ENCODE measurements at places on chromosomes 12 and 14. TPM values are rescaled to one million over a fixed set of nuclear protein-coding genes. Genes with fewer than 3 reads are reported as not detected.

ZNF891 gene
- total RNA-seq = 6.0 TPM

HNRNPC gene
- total RNA-seq = 510 TPM

SERPINA5 gene
- 1.1 TPM for total RNA-seq

RAPGEF3 gene
- total RNA-seq = 0.82 TPM

- DNase-seq = peak; percentile 6
Observed at GRCh38 chr14:39469094-39469710, 37.0 kb upstream of the FBXO33 start.

DNA sequence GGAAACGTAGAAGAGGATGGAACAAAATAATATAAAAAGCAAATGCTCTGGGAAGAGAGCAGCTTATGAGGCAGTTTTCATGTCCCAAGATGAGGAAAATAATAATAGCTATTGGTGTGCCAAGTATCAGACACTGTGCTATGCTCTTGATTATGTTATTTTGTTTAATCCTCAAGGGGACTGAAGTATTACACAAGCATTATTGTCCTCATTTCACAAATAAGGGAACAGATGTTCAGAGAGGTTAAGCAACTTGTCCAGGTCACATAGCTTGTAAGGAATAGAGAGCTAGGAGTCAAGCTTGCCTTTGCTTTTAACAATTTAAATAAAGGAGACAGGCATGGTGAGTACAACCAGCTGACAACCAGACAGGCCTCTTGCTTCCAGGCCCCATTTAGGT is 26.9 kb upstream of the LTBP2 start:
- DNase-seq = no peak

DNA sequence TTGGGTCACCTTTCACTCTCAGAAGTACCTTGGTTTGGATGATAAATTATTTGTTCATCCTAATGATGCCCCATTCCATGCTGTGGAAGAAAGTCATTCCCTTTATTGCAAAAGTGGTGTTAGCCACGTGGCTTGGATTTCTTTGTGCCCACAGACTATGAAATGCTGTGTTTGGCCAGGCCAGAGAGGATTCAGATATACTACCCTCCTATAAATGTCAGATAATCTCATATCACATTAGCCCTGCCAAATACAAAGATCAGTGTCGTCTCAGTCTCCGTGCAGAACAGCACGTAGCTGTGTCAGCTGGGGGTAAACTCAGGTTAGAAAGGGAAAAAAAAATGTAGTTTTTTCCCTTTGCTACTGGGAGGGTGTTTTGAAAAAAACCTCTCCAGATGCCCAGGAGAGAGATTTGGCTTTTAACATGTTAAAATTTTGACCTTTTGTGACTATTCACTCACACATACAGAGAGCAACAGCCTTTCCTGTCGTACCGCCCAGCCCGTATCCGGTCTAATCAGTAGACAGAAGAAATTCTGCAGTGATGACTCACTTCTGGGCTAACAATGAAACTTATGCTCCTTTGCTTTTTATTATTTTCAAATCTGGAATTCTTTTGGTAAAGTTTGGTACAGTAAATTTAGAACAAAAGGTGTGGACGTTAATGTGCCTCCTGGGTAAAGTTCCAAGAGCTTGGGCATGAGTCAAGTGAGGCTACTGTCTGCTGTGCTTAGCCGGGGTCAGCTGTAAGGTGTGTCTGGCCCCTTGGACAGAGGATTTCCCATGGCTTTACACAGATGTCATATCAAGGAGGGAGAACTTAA is 8.5 kb upstream of the PTPRB start:
- no peak for DNase-seq

GRCh38 chr14:32710731-32711680 is 227.7 kb upstream of the NPAS3 start:
- no peak for DNase-seq

DNA sequence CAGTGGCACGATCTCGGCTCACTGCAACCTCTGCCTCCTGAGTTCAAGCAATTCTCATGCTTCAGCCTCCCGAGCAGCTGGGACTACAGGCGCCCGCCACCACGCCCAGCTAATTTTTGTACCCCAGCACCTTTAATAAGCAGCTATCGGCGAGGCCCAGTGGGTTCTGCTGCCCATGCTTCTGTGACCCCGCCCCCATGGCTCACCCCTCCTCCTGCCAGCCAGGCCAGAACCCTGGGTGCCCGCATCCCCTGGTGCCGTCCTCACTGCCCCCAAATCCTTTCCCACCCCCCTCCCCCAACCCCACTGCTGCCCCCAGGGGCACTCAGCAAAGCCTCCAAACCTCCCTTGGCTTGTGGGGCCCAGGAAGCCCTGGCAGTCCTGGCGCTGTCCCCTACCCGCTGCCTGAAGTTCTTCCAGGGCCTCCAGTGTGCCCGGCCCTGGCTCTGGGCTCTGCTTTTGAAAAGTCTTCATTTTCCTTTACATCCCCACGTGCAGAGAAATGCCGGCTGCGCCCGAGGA is 14.5 kb downstream of the BAG5 start:
- no peak for DNase-seq

DNA sequence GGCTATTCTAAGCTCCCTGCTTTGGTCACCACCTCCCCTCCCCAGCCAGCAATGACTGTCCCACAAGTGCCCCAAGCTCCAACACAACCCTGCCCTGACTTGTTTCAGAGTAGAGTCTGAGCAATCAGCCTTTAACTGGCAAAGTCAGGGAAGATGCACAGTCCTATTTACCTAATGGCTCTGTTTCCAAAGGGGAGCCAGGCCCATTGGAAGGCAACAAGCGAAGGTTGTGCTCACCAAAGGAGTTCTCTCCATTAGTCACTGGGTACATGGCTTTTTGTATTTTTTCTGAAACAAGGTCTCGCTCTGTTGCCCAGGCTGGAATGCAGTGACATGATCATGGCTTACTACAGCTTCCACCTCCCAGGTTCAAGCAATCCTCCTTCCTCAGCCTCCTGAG is 267.1 kb upstream of the CRY1 start:
- no peak for DNase-seq

DNA sequence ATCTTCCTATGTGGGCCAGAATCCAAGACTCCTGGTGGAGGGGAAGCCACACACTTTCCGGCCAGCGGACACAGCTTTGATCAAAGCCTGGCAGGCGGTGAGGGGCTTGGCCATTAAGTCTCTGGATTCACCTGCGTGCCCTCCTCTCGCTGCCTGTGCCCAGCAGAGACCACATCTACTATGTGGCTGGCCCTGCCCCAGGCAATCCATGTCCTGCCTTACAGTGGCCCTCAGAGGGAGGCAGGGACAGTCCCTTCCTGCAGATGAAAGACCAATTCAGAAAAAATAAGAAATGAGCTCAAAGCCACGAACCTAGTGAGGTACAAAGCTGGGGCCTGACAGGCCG is 82.7 kb upstream of the GPR68 start:
- no peak for DNase-seq

GRCh38 chr14:56046546-56046945 is 71.7 kb upstream of the PELI2 start:
- DNase-seq = no peak

DNA sequence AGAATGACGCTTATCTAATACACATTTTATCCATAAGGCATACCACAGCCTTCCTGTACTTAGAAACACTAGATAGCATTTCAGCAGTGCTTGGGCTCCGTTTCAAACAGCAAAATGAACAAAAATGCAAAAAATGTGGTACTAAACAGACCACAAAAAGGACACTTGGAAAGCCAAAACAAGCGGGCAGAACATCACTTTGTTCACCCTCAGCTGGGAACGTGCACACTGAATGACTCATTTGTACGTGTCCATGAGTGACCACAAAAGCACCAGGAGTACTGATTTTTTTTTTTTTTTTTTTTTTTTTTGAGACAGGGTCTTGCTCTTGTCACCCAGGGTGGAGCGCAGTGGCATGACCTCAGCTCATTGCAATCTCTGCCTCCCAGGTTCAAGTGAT is 8.9 kb upstream of the FOXN3 start:
- no peak for DNase-seq

DNA sequence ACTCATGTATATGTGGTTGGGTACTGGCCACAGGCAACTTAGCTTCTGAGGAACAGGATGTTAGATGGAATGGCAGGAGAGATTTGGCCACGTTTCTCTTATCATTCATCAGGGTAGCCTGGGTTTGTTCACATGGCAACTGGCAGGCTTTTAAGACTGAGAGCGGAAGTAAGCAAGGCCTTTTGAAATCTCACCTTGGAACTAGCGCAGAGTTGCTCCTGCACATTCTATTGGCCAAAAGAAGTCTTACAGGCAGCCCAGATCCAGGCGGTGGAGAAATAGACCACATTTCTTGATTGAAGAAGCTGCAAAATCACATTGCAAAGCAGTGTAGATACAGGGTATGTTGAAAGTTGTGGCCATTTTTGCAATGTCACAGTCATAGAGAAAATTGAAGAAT is 3.7 kb downstream of the CLEC4A start:
- peak; percentile 8 for DNase-seq

- no peak for DNase-seq
Observed at GRCh38 chr12:40336573-40337199, 111.9 kb downstream of the LRRK2 start.

DNA sequence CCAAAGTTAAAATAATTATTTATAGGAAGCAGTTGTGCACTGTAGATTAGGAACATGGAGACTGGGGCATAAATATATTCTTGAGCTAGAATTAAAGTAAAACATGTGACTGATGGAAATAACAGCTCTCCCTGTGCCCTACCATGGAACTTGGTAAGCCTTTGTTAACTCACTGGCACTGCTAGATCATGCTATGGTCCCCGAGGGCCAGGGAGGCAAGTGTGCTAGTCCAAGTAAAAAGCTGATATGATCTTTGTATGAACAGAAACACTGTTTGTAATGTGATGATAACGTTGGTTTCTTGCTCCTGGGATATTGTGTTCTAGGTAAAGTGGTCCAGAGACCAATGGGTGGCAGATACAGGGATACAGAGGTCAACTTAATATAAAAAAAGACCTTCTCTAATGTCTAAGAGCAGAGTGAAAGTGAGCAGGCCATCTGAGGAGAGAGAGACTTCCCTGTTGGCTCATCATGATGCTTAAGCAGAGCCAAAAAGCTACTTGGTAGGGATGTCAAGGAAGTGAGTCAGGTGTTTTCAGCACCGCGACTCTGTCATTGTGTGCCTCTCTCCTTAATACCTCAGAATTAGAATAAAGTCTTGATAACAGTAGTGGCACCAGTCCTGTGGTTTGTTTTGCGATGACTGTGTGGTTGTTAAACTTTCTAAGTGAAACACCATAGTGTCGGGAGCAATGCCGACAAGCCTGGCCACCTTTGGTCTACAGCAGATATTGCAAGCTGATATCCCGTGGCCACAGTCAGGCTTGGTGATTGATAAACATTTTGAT is 27.6 kb downstream of the BICD1 start:
- no peak for DNase-seq

DNA sequence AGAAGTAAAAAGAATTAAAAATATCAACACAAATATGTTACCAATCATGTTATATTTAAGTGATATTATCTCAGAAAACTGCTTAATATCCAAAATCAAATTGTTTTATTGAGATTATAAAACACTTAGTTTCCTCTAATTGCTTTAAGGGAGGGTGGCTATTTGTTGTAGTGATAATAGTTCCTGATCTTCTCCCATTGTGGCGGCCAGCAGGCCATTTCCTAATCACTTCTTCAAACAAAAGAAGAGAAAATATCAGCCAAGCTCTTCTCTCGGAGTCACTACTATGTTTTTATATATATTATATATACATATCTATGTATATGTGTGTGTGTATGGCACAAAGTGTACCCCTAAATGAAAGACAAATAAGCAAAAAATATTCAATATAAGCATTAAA is 31.5 kb downstream of the ERO1A start:
- DNase-seq = no peak

DNA sequence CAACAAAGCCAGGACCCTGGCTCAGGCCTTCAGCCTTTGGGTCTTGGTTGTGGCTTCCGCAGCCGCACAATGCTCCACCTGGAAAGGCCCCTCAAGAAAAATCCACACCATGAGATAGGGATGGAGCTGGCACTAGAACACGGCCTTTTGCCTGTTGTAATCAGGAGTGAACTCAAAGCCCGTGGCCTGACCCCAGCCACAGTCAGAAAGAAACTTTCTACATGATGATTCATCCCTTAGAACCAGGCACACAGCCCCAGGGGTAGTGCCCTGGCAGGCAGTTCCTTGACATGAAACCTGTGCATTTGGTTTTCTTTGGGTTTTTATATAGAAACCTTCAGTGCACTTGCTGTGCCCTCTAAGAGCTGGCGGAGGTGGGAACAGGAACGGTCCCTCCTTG is 5.1 kb downstream of the CLMN start:
- DNase-seq = no peak

DNA sequence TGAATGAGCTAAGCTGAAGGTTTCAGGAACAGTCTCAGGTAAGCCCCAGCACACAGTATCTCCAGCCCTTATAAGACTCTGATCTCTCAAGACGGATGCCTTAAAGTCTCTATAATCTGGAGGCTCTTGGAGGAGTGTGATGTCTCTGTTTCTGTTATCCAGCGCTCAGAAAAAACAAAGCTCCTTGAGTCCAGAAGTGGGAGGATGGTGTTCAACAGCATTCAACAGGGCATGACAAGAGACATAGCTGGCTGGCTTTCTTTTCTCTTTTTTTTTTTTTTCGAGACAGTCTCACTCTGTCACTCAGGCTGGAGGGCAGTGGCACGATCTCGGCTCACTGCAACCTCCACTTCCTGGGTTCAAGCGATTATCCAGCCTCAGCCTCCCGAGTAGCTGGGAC is 31.6 kb upstream of the TESC start:
- no peak for DNase-seq

DNA sequence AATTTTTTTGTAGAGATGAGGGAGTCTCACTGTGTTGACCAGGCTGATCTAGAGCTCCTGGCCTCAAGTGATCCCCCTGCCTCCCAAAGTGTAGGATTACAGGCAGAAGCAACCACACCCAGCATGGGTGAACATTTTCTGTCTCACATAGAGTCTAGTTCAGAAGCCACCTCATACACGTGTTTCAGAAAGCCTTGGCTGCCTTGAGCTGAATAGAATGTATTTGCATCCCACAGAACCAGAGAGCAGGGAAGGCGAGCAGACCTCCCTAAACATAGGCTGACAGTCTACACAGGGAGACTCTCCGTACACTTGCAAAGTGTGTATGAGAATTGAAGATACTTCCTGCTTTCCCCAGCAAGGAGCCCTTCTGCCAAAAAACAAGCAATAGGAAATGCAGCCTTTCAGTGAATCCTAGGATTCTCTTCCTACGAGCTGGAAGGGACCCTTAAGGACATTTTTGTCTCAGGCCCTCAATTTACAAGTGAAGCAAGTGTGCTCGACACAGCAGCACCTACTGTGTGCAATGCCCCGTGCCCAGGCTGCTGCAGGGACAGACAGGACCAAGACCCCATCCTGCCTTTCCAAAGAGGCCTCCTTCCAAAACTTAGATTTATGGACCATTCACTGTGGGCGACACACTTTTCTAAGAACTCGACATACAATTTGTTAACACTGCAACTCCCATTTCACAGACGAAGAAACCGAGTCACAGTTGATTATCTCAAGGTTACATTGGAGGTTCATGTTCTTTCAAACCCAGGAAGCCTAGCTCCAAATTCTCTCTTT is 11.2 kb downstream of the NUAK1 start:
- DNase-seq = no peak
